ENCODE measurements at places on chromosomes 13 and 19.

DNA sequence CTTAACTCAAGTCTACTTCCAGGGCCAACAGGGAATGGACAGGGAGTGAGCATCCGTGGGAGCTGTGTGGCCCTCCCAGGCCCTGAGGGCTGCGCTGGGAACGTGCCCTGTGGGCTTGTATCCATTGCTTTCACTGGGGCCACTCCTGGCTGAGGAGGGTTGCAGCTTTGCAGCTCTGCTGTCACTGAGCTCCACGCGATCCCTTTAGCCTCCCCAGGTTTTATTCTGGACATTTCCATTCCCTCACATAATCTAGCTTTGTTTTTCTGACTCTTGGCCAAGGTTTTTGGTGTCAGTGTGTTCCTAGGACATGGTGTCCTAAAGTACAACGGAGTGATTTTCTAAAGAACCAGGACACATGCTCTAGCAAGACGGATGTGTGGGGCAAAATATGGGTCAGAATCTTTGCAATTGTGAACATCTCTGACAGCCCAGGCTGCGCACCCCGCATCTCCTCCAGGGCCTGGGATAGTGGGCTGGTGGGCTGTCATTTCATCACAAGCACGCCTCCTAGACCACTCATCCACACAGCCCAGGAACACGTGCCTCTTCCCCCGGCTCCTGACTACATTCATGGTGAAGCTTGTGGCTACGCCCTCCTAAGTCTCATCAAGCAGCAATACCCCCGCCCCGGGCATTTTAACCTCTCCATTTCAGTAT, 28.0 kb downstream of the GGACT start:
- no peak for DNase-seq

DNA sequence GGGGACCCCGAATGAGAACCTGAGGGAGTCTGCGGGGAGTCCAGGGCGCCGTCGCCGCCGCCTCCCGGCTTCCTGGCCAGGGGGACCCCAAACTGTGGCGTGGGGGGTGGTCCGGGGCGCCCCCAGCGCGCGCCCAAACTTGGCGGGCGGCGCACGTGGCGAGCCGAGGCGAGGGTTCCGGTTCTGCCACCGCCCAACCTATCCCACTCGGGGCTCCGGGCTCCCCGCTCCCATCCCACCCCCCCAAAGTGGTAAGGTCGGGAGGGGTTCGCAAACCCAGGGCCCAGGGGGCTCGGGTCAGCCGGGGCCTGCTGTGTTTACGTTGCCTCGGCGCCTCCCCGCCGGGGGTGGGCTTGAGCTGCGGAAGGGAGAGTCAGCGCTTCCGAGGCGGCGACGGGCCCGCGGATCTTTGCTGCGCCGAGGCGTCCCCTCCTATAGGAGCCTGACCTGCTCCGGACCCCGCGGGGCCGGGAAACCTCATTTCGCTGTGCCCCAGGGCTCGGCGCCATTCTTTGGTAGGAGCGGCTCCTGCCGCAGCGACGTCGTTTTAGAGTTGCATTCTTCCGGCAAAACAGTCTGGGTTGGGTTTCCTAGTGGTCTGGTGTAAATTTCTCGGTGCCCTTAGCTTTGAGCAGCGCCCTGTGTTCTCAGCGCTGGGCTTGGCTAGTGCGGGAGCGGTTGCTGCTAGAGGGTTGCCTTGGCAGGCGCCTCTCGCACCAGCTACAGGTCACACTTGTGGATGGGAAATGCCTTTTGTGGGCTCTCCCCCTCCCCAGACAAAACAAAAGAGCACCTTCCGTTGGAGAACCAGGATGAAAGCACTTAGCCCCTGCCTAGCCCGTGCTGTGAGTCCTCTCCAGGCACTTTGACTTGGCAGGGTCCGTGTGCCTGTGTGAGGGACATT, 1.2 kb downstream of the DAZAP1 start:
- DNase-seq: peak; percentile 65

DNA sequence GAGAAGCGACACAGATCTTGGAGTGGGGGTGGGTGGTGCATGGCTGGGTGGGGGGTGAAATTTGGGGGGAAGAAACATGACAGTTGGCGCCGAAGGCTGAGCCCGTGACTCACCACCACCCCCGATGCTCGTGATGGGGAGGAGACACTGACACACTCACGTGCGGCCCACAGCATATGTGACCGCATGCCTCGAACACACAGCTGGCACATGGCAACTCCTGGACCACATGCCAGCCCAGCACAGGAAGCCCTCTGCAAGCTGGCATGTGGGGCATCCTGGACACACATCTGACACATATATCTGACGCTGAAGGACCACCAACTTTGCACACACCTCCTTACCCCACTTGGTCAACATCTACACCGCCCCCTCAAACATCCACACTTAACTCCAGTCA, 1.2 kb upstream of the GRIK5 start:
- no peak for DNase-seq

- DNase-seq: no peak
These were observed 18.7 kb upstream of the SPRYD7 start for GRCh38 chr13:49954674-49955455.

Measured in astrocyte of the spinal cord (primary cell).